ENCODE measurements at places on chromosomes 11 and 22.

DNA sequence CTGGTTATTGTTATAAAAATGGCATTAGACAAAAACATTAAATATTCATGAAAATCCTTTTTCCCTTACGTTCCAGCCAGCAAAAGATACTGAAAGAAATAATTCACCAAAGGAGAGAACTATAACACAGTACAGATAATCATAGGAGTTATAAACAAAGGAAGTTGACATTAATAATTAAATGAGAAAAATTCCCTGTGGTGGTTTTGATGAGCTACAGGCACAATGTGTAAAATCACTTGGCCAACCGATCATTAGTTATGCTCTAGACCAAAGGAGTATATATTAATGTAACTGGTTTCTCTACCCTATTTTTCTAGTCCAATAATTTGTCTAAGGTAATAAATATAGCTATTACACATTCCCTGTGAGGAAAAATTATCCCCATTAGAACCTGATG is 534.7 kb downstream of the CNTN5 start:
- no peak for DNase-seq

GRCh38 chr22:39419096-39419495 is 19.5 kb downstream of the TAB1 start:
- no peak for DNase-seq

GRCh38 chr11:124798991-124799347 is 1.2 kb downstream of the MSANTD2 start:
- peak; percentile 53 for DNase-seq

GRCh38 chr22:31753005-31753633 is 700 bp upstream of the DEPDC5 start:
- peak; percentile 22 for DNase-seq

- DNase-seq, result peak; percentile 61
Measured at GRCh38 chr11:115324581-115325432, 179.4 kb downstream of the CADM1 start.

DNA sequence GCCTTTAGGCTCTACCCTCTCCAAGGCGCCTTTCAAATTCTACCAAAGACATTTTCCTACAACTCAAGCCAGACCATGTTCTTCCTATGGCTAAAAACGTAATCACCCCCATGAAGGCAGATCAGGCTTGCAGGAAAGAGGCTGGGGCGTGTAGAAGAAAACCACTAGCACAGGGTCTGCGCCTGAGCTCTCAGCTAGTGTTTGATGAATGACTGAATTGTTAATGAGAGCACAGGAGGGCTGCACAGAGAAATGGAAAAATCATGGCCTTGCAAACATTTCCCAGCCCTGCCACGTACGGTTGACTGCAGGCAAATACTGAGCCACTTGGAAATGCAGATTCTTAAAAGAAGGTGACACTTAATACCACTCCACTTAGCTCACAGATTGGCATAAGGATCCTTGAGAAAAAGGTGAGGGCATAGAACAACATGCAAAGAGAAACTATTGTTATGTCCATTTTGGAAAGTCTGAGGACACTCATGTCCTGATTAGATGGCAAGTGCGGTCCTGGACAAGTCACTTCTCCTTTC is 148.6 kb downstream of the NXPE2 start:
- no peak for DNase-seq

GRCh38 chr11:132691848-132692550 is 840.3 kb downstream of the OPCML start:
- no peak for DNase-seq

- peak; percentile 64 for DNase-seq
Measured at GRCh38 chr11:62472063-62472884, 53.4 kb downstream of the SCGB1A1 start.

DNA sequence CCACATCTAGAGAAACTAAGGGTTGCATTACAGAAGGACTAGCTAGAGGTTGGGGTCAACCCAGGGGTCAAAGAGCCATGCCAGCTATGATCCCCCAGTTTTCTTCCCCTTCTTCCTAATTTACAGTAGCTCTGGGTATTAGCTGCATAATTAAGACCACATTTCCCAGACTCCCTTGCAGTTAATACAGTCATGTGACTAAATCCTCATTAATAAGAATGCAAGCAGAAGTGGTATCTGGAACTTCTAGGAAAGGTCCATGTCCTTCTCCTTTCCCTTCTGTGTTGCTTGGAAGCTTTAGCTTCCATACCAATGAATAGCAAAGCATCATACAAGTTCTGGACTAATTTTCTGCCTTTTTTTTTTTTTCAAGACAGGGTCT is 19.1 kb upstream of the LMO2 start:
- DNase-seq, result no peak

- peak; percentile 34 for DNase-seq
Measured at GRCh38 chr11:109320595-109320994, 101.4 kb upstream of the C11orf87 start.

GRCh38 chr11:75526192-75526541 is 426 bp upstream of the GDPD5 start:
- no peak for DNase-seq

DNA sequence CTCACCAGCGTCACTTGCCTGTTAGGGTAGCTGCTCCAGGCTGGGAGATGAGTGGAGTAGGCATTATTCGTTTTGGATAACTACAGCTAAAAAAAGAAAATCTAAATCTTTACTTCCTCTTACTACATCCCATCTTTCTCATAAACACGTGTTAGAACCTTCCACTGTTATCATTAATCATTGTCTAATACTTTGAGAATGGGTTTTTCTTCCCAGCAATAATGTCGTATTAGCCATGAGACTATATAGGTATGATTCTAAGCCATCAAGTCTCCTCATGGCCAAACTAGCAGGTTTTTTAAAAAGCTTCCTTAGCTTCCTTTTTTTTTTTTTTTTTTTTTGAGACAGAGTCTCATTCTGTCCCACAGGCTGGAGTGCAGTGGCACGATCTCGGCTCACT is 3.9 kb upstream of the TEF start:
- no peak for DNase-seq

GRCh38 chr11:8705146-8705545 is 22.6 kb downstream of the RPL27A start:
- no peak for DNase-seq

- DNase-seq, result no peak
Measured at GRCh38 chr11:44527476-44527875, 38.0 kb upstream of the CD82 start.

DNA sequence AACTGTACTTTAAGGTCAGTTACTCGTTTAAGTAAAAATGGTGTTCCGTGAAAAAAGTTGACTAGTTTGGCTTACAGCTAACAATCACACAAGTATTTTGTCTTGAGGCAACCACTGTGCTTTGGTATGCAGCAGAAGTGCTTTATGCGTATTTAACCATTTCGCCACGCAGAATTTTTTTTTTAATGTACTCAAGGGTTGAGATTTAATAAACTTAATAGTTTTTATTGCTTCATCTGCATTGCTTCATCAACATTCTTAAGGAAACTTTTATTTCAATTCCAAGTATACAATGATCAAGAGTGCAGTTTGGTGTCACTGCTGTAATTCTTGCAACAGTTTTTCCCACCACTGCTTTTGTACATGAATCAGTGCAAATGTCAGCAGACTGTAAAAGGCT is 66.4 kb downstream of the ZNRF3 start:
- DNase-seq, result no peak

- DNase-seq, result peak; percentile 73
Measured at GRCh38 chr11:57514538-57515331, 767 bp downstream of the SLC43A1 start.

GRCh38 chr11:114151631-114152030 is 92.1 kb downstream of the ZBTB16 start:
- no peak for DNase-seq

DNA sequence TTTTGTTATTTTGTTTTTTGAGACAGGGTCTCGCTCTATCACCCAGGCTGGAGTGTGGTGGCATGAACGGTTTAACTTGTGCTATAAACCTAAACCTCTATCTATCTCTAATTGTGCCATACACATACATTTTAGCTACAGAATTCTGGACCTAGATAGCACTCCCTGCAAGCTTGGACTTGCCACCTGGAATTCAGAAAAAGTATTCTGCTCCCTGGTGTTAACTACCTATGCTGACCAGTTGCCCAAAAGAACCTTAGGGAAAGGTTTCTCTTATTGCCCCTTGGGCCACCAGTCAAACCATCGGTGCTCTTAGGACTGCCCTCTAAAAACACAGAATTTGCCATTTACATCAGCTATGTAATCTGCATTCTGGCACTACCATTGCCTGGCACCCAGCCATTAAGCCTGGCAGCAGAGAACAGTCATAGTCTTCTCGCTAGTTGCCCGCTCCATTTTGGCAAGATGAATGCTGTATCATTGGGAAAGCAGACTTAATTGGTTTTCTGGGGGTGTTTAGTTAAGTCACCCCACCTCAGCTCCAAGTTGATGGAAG is 55.3 kb downstream of the ETS1 start:
- DNase-seq, result no peak

DNA sequence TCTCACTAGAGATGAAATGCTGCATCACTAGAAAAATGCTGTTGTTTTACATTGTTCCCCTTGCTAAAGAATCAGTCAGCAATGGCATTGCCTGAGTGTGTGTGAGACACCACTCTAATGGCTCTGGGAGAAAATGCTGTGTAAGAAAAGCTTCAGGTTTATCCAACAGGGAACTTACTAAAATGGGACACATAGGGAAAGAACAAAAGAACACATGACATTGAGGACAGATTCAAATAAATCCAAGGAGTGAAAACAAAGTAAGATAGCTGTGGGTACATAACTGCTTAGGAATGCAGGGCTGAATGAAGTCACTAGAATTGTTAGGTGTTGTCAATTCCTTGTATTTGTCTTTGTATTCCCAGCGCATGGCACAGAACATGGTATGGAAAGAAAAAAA is 24.2 kb downstream of the BLID start:
- no peak for DNase-seq

GRCh38 chr22:36331306-36331911 is 56.4 kb downstream of the MYH9 start:
- peak; percentile 79 for DNase-seq

GRCh38 chr22:41949297-41949965 is 2.5 kb upstream of the CENPM start:
- DNase-seq, result no peak

DNA sequence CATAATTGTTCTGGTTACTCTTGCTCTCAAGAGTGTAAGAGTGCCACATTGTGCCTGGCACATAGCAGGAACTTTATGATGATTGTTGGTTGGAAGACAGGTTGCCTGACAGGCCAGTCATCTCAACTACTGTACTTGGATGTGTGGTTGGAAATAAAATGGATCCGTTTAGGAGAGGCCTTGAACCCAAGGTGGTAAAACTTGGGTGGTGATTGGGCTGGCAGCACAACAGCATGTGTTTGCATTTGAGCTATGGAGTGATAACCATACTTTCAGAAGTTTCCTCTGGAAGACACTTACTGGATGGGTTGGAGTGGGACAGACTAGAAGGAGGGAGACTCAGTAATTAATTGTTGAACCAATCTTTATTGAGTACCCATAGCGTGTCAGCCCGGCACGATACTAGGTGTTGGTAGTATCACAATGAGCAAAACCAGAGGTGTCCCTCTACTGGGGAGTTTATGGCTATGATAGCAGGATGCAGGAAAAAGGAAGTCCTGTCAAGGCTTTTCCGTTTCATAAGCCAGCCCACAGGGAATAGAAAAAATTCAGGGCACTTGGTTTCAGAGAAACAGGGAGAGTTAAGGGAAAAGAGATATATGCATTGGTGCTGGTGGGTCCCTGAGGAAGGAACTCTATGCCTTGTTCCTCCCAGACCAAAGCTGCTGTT is 3.1 kb upstream of the TMEM109 start:
- no peak for DNase-seq

DNA sequence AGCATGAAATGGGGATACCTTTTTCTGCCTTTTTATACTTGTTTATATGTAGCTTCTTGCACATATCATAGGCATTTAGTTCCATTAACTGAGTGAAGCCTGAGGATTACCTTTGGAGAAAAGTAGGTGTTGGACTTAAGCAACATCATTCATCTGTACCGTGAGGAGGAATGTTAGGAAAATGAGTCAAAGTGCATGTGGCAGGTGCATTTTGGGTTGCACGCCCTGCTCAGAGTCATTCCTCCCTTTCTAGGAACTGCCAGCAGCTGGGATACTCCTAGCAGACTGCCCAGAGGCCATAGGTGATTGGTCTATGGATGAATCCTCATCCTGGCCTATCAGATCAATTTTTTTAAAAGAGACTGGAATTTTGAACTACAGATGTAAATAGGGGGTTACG is 33.3 kb upstream of the BIRC3 start:
- no peak for DNase-seq

DNA sequence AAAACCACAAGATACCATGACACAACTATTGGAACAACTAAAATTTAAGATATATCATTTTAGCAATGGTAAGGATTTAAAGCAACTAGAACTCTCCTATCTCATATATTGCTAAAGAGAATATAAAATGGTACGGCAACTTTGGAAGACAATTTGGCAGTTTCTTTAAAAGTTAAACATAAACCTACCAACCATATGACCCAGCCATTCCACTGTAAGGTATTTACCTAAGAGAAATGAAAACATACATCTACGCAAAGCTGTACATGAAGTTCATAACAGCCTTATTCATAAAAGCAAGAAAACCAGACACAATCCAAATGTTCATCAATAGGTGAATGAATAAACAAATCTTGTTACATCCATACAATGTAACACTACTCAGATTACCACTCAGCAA is 31.3 kb downstream of the SIK3 start:
- no peak for DNase-seq

- DNase-seq, result no peak
Measured at GRCh38 chr11:104803776-104804175, 94.5 kb downstream of the CASP12 start.

GRCh38 chr22:19631899-19632667 is 82.2 kb upstream of the SEPTIN5 start:
- peak; percentile 61 for DNase-seq

GRCh38 chr11:123239191-123240150 is 44.4 kb upstream of the CLMP start:
- no peak for DNase-seq

DNA sequence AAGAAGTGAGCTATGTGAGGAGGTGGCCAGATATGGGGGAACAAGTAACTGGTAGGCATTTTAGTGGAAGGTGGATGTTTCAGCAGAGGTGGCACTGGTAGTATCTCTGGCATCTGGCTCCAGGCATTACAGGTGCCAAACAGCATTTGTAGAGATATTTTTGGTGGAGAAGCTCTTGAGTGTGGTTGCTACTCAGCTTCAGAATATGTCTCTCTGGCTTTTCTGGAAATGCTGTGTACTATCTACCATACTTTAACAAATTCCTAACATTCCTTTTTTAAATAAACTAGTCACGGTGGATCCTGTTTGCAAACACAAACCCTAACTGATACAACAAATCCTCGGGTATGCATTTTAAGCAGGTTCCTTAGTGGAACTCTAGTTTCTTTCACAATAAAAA is 128.0 kb downstream of the BARX2 start:
- DNase-seq, result no peak

DNA sequence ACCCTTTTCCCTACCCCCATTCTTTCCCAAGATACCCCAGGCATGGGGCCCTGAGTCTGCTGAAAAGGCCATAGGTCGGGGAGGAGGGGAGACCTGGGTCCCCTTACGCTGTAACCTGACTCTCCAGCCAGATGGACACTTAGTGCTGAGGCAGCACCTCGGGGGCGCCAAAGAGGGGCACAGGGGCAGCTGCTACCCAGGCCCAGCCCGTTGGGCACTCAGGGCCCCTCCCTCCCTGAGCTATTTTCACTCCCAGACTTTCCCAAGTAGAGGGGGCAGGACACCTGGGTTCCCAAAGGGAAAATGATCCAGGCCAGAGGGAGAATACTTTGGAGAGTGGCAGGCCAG is 933 bp downstream of the ACTN3 start:
- DNase-seq, result no peak
